Peyer's patch (tissue), 4 donors: ENCODE measurements at places on chromosomes 1 and 21. TPM values are rescaled to one million over a fixed set of nuclear protein-coding genes. Genes with fewer than 3 reads are reported as not detected.

IL12RB2 gene
- 0.35 TPM for total RNA-seq

NOS1AP gene
- total RNA-seq, result 14.0 TPM

GRCh38 chr1:223486932-223487886 is 94.0 kb downstream of the CCDC185 start:
- no peak for DNase-seq

GRCh38 chr1:2639607-2640521 is 7.0 kb upstream of the MMEL1 start:
- DNase-seq, result no peak

- DNase-seq, result no peak
These were observed 38.9 kb downstream of the ZC3H11B start for GRCh38 chr1:219573960-219574359.
